ENCODE measurements at places on chromosomes 5 and 9.

DNA sequence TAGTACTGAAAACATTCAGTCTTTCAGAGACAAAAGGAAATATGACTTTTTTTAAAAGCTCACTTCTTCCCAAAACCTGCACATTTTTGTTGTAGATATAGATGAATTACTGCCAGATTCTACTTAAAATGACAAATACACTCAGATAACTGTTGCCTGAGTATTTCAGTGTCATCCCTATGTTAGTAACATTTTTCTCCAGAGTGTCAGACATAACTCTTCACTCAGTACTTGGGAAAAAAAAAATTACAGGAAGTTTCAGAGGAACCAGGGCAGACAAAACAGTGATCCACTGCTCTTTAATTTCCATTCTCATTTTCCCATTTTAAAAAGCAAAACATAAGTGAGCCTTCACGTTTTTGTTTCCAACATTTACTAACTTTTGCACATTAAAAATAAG, 79.3 kb upstream of the ITGA1 start:
- DNase-seq: no peak

- DNase-seq: no peak
These were observed 36.3 kb upstream of the SMIM15 start for GRCh38 chr5:61198606-61199005.

DNA sequence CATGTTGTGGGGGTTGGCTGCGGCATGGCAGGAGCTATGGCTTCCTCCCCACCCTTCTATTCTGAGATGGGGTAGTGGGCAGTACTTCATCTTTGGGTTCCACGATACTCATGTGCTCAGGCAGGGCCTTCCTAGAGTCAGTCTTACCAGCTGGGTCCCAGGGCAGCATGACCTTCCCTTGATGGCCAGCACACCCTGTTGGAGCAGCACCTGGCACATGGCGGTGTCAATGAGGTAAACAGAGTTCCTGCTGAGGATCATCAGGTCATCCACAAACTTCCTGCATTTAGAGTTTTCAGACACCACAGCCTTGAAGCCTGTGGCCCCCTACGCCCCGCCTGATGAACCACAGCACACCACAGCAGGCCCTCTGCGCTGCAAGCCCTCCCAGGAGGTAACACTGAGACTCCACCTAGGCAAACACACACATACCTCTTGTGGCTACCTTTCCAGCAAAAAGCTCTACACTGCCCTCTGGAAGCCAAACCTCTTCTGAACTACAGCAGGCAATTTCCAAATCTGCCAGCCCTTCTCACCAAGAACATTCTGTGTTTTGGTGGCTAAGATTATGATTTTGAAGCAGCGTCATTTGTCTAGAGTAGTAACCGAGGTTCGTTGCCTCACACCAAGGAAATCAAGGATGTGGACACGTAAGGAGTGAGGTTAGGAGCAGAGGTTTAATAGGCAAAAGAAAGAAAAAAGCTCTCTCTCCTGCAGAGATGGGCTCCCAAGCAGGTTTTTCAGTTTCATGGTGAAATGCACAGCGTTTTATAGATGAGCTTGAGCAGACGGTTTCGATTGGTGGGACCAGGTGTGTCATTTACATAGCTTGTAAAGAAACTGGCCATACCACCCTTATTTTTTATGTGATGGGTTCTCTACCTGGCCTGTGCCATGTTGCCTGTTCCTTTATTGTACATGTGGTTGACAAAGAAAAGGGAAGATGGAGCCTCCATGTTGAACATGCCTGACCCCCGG, 20.3 kb upstream of the TMEM174 start:
- DNase-seq: no peak

GRCh38 chr5:171627936-171628632, 157.5 kb upstream of the SMIM23 start:
- no peak for DNase-seq

DNA sequence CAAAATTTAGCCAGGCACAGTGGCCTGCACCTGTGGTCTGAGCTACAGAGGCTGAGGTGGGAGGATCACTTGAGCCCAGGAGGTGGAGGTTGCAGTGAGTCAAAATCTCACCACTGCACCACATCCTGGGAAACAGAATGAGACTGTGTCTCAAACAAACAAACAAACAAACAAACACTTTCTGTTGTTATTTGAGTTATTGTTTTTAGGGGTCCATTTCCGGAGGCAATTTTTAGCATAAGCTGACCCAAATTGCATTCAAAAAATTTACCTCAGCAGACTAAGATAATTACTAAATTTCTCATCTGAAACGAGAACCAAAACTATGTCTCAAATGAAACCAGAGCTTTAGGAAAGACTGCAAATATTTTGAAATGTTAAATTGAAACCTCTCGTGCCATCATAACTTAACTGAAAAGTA, 1485.1 kb downstream of the EFNA5 start:
- DNase-seq: no peak

DNA sequence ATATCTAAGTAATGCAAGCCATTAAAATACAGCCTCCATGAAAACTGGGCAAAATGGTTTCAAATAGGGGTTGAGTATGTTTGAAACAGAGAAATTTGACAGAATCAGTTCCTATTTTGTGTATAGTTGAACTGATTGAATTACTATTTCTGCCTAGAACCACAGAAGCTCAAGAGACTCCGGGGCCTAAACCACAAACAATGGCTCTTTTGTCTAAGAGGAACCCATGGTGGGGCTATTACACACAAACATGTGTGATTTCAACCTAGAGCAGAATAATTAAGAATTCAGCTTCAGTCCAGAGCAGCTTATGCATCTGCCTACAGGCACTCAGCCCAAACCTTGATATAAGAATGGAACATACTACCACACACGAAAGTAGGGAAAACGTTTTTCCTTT, 171.2 kb upstream of the MPDZ start:
- DNase-seq: no peak

- DNase-seq: peak; percentile 71
These were observed 22.8 kb downstream of the PAEP start for GRCh38 chr9:135584371-135584770.

DNA sequence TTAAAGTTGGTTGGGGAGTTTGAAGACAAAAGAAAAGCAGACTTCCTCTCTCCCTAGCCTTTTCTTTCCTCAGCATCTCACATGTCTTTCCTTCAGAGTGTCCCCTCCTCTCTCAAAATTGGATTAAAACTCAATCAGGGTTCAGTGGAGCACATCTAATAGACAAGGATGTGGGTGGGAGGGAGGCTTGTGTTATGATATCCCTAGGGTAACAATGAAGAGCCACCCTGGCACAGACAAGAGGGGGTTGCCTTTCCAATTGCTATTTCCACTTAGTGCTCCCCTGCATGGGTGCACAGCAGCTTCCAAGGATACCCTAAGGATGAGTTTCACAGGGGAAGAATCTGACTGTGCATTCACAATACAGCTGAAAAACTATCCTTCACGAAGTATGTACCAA, 585.2 kb upstream of the C9orf72 start:
- DNase-seq: no peak

DNA sequence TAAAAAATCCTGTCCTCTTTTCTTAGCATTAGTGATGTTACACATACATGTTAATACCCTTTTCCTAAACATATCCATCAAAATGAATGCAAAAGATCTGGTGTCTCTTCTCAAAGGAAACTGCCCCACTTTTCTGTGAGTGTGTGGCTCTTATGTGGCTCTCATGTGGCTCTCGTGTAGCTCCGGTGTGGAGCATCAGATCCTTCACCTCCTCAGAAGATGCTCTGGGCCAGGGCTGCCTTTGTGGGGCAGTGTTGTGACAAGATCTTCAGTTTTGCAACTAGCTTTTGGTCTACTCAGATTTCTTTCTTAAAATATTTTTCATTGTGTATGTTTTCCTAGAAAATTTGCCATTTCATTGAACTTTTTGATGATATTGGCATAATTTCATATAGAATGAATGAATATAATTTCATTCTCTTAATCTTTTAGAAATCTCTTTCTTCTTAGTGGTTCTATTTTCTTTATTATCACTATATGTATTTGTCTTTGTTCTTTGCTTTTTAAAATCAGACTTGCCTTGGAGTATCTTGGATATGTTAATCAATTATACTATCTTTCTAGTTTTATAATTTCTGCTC, 19.4 kb downstream of the GARNL3 start:
- peak; percentile 44 for DNase-seq

DNA sequence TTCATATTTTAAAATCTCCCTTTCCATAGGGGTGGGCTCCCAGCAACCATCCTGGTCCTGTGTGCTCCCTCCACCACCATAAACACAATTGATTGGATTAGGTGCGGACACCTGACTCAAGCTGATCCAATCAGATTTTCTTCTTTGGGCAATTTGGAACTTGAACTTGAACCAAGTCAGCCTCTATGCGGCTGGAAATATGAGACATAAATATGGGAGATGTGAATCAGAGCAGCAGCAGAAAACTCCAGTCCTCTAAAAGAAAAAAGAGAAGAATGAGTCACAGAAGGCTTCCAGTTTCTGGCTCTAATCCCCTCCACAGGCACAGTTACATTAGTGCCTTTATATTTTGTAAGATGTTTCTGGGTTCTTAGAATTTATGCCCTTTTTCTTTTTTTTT, 306.6 kb downstream of the MLLT3 start:
- DNase-seq: no peak

- no peak for DNase-seq
These were observed 4.0 kb downstream of the SNX30 start for GRCh38 chr9:112754578-112754977.

DNA sequence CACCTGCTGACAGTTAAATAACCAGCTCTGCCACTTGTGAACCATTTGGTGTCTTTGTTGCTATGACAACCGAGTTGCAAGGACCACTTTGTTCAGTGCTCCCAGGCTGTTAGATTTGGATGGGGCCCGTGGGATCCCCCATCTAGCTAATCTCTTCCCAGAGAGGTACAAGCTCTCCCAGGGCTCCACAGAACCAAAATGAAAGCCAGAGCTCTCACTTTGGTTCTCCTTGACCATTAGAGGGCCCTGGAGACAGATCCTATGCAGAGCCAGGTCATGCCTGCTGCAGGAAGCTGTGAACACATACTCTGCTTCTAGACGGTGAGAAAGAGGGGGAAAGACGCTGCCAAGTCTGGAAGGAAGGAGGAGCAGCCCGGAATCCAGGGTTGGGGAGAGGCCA, 224.6 kb downstream of the GABBR2 start:
- no peak for DNase-seq

GRCh38 chr9:86315078-86315477, 32.7 kb upstream of the ISCA1 start:
- no peak for DNase-seq

DNA sequence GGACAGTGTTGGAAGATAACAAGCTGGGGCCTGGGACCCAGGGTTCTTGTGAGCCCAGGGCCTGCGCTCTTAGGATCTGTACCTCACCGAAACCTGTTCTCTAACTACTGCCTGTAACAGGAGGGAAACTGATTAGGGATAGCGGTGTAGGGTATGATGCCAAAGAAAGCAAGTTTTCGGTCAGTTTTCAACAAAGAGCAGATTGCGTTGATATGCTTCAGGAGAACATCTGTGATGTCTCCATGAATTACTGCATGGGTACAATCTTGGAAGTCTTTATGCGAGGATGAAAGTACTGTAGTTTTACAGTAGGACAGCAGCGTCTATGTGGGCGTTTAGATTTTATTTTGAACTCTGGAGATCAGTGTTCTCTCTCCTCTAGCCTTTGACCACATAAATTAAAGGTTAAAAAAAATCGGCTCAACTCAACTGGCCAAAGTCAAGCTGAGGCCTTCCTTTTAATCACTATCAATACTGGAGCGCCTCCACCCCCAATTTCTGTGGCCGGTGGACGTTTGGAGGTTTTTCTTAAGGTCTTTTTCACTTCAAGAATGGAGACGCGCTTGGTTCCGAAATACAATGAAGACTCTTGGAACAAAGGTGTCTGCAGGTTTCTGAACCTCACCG, 3.0 kb downstream of the NFIL3 start:
- no peak for DNase-seq

GRCh38 chr5:133253671-133254070, 201.9 kb downstream of the HSPA4 start:
- DNase-seq: peak; percentile 4

GRCh38 chr9:134526584-134527477, 114.8 kb upstream of the COL5A1 start:
- no peak for DNase-seq

DNA sequence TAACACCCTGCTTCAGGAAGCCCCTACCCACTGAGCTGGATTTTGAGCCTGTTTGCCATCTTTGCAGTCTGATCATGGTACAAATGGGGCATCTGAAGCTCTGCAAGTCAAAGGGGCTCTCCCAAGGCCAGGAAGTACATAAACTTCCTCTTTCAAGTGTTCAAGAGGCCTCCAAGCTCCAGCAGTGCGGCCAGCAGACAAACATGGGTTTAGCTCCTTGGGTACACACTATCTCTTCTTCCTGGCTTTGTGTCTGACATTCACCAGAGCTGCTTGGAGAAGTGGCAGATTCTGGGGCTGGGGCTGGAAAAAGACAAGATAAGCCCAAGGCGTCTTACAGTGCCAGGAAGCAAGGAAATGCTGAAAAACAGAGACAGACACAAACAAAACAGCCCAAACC, 34.1 kb downstream of the LAMC3 start:
- no peak for DNase-seq

DNA sequence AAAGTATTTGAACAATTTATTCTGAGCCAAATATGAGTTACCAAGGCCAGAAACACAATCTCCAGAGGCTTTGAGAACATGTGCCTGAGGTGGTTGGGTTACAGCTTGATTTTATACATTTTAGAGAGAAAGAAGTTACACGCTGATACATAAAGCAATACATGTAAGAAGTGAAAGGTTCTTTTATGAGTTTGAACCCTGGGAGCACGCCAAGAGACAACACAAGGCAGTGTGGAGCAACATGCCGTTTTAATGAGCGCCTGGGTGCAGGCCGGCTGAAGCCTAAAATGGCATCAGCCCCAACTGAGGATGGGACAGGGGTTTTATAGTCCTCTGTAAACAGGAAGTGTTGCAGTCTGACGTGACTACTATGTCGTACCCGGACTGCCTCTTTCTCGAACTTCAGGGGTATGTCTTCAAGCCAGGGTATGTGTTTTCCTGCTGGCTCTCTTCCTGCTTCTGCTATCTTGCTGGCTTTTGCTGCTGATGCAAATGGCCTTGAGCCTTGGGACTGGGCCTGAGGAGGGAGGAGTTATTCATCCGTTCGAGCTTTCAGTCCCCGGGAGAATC, 193.7 kb downstream of the CYLC2 start:
- DNase-seq: no peak

DNA sequence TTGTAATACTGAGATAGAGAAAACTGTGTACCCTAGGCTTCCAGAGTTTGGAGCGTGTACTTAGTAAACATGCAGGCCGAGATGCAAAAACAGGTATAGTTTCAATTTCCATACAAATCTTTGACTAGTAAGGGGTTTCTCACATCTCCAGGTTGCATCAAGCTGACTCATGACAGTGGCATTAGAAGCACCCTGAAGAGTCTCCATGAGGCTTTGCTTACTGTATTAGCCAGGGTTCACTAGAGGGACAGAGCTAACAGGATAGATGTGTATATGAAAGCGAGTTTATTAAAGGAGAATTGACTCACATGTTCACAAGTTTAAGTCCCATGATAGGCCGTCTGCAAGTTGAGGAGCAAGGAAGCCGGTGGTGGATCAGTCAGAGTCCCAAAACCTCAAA, 275.3 kb upstream of the CDH6 start:
- DNase-seq: no peak

- DNase-seq: no peak
These were observed 57.9 kb downstream of the CDK5RAP2 start for GRCh38 chr9:120522032-120522431.

GRCh38 chr5:134410822-134411221, 859 bp downstream of the CDKN2AIPNL start:
- no peak for DNase-seq

All from posterior cingulate gyrus (tissue), 11 donors.